ENCODE measurements at places on chromosomes 7 and 10.

DNA sequence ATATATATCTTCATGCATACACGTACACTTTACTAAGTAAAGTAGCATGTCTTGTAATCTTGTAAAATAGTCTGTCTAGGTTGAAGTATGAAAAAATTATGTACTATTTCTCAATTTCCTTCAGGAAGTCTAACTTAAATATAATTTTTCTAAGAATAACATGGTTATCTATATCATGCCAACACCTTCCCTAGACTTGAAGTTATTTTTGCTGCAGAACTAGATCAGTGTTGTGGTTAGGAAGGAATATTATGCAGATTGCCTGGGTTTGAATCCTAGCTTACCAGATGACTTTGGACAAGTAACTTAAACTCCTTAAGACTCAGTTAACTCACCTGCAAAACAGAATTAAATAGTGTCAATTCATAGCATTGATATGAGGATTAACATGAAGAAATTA lies 142.2 kb upstream of the SEMA3A start:
- DNase-seq: no peak

- no peak for DNase-seq
Observed at GRCh38 chr10:48467669-48468068, 137.2 kb downstream of the ARHGAP22 start.

DNA sequence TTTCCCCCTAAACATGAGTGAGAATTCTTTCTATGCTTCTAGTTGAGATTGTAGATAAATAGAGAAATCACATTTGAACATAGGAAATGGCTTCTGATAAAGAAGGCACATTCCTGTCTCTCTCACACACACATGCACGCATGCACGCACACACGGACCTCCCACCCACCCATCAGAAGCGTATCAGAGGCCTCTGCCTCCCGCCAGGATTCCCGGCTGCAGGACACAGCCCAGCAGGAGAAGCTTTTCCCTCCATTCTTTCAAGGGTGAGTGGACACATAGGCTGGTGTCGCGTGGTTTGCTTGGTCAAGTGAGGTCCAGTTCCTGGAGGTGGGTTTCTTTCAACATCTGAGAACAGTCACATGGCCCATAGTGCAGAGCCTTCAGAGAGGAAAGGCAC lies 34.2 kb downstream of the KLF6 start:
- DNase-seq: no peak

GRCh38 chr10:35216303-35216905 lies 89.8 kb downstream of the CREM start:
- no peak for DNase-seq

GRCh38 chr7:44819292-44819691 lies 22.8 kb downstream of the PPIA start:
- no peak for DNase-seq

GRCh38 chr10:8815969-8816368 lies 761.5 kb downstream of the GATA3 start:
- no peak for DNase-seq

GRCh38 chr10:18217577-18217976 lies 77.4 kb downstream of the CACNB2 start:
- no peak for DNase-seq

DNA sequence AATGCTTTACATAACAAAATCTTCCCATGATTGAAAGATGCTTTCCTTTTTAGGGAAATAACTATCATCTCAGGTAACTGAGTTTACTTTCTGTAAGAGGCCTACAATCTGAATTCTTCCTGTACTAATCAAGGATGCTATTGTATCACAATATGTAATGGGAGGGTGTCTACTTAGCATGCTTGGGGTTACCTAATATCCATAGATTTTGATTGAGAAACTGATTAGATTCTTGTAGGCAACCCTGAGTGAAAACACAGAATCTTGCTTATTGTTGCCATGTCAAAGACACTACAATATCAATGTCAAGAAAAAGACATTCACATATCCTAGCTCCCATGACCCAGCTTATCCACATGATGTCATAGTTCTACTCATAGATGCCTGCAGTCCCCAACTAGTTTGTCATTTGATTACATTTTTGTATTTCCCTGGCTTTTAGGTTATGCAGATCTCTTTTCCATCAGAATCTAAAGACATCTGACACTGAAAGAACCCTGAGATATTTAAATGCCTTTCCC lies 62.4 kb downstream of the PON1 start:
- no peak for DNase-seq

DNA sequence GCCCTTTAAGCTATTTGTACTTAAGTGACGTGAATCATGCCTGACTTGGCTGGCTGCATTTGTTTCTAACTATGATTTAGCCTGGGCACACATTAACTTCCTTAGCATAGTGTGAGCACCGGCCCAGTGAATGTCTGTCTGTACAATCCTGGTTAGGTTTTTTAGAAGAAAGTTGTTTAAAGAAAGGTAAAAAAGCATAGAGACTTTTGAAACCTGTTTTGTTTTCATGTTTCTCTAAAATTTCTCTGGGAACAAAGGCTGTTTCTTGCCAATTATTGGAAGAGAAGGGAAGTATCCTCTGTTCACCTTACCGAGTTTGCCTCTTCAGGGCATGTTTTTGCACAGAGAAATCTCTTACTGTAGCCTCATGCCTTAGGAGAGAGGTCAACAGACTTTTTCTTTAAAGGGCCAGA lies 42.9 kb upstream of the MET start:
- no peak for DNase-seq

DNA sequence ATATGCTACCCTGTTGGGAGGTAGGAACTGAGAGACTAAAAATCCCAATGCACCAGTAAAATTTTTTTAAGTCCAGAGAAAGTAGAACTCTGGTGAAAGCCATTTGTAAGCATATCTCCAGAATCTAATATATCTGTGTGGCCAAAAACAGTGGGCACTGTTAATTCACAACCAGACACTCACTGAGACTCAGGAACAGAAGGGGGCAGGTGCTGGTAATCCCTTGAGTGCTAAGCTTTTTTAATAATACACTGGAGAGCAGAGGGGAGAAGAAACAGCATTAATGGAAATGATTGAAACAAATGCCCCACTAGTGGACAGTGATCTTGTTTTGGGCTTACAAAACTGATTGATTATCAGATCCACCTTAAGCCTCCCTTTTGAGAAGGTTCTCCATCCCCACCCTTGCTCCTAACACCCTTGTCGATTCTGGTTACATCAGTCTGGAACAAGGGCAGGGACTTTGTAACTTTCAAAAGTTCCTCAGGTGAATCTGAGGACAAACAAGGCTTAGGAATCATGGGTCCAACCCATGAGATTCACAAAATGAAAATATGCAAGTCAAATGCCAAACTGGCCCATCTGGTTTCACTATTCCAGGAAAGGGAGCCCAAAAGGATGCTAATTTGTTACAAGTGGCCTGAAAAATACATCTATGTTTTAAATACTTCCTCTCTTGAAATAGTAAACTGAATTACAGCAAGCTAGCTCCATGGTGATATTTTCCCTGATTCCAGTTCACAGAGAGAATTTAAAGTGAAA lies 29.7 kb downstream of the PLXNA4 start:
- no peak for DNase-seq

DNA sequence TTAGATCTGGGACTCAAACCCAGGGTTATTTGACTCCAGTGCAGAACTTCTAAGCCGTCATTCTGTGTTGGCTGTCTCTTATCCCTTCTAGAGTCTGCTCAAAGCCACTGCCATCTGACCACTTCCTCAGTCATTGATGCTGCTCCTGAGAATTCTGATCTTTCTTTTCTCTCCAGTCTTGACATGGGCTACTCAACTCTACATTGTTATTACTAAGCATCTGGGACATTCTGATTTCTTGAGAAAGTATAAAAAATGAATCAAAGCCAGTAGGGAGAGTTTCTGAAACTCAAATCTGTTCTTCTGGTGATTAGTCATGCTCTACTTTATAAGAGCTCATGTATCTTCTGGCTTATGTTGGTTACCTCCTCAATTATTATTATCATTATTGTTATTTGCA lies 48.7 kb downstream of the ANK3 start:
- DNase-seq: no peak

- no peak for DNase-seq
Observed at GRCh38 chr10:79376751-79377556, 29.7 kb downstream of the PPIF start.

DNA sequence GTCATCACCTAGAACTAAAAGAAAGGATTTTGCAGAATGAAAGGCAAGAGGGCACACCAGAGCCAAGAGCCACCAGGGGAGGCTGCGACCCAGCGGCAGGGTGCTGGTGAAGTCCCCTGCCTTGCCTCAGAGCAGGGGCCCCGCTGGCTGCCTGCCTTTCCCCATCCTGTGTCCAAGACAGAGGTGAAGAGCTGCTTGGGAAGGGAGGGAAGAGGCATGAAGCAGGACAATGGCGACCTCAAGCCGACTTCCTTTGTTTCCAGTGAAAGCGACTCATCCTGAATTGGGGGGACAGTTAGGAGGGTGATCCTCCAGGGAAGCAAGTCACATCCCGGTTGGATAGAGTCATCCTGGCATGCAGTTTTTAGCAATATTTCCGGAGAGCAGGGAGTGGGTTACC lies 255.5 kb upstream of the YAE1 start:
- no peak for DNase-seq

- no peak for DNase-seq
Observed at GRCh38 chr7:69217516-69218350, 380.5 kb upstream of the AUTS2 start.

- DNase-seq: no peak
Observed at GRCh38 chr7:29948587-29948986, 41.0 kb downstream of the SCRN1 start.

DNA sequence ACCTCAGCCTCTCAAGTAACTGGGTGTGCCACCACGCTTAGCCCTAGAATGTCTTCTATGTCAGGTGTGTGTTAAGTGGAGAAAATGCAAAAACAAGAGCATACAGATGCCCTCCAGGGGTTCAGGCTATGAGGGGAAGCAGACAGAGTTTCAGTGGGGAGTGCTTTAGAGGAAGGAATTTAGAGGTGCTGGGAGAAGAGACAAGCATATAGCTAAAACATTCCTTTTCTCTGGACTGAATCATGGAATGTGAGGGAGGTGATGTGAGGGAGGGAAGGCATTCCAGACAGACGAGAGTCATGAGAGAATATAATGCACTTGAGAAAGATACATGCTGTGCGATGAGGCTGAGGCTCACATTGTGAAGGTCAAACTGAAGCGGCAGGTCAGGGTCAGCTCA lies 6.6 kb upstream of the ZNF786 start:
- no peak for DNase-seq

DNA sequence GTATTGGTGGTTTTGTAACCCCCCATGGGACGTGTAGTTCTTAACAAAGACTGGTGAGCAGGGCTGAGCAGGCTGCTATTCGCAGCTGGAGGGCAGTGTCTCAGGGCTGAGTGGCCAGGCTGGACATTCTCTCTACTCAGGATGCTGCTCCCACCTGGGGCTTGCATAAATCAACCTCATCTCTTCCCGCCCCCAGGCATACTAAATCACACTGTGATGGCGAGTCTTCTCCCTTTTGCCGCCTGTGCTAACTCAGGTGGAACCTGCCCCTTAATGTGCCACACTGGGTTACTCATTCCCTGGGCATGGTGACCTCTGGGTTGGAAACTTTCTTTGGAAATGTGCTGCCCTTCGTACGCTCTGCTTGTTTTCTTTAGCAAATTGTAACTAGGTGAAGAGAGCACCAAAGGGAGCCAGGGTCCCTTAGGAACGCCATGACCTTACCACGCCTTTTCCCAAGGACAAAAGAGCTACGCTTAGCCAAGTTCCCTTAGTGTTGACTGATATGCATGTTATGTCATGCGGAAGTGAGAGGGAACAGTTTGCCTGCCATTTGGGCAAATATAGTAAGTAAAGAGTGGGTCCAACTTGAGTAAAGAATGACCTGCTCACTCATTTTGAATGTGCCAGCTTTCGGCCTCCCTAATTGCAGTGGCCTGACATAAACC lies 40.4 kb upstream of the COBL start:
- DNase-seq: no peak

DNA sequence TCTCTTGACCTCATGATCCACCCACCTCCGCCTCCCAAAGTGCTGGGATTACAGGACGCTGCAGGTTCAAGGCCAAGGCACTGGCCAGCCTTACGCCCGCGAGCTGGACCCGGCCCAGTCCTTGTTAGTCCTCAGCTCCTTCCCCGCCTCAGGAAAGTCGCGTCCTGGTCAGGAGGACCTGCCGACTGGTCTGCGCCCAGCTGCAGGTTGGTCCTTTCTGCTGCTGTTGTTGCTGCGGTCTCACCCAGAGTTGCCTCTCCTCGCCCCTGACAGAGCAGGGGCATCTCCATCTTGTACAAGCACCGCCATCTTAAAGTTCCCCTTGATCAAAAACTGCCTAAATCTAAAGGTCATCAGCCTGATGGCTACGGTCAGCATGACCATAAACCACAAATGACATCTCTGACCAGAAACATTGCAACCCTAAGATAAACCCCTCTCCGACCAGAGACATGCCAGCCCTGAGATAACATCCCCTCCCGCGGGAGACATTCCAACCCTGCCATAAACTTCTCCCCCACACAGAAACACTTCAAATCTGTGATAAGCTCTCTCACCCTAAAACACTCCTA lies 13.9 kb upstream of the BMS1 start:
- no peak for DNase-seq

GRCh38 chr10:90227786-90228185 lies 526.4 kb downstream of the KIF20B start:
- DNase-seq: no peak

GRCh38 chr7:30389791-30390190 lies 88.8 kb downstream of the NOD1 start:
- no peak for DNase-seq

GRCh38 chr7:155398944-155399343 lies 59.0 kb upstream of the EN2 start:
- DNase-seq: no peak

DNA sequence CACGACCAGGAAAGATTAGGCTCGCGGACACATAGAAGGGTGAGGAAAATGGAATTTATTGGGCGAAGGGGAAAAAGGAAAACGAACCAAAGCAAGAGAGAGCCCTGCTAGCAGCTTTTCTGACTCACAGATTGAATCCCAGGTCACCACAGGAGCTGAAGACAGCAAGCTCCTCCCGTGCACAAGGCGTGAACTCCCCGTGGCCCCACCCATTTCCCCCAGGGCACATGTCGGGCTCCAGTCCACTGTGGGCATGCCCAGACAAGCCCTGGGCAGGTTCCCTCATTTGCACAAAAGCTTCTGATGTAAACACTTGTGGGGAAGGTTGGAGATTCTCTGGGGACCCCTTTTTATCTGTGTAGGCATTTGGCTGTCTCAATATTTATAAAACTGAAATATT lies 582.4 kb downstream of the SUGCT start:
- DNase-seq: no peak

GRCh38 chr10:117167789-117168674 lies 29.3 kb upstream of the KCNK18 start:
- peak; percentile 56 for DNase-seq

GRCh38 chr7:47724335-47724982 lies 142.5 kb upstream of the TNS3 start:
- no peak for DNase-seq

GRCh38 chr7:75033064-75033463 lies 40.5 kb downstream of the RCC1L start:
- no peak for DNase-seq

- DNase-seq: no peak
Observed at GRCh38 chr10:59954296-59954695, 47.9 kb upstream of the CCDC6 start.

GRCh38 chr10:70106958-70107791 lies 25.4 kb downstream of the AIFM2 start:
- DNase-seq: no peak
